ENCODE measurements at places on chromosomes 3 and 15. TPM values are rescaled to one million over a fixed set of nuclear protein-coding genes. Genes with fewer than 3 reads are reported as not detected.
A peak's percentile ranks its signal among the peaks of the same experiment; 100 is the strongest.

CHRNA7 gene
- 0.75 TPM for total RNA-seq

- DNase-seq, result no peak
- H3K27ac ChIP-seq, result no peak overlapping the region
- no peaks in the 10 kb centered on the region for H3K4me1 ChIP-seq
- H3K36me3 ChIP-seq, result no peaks in the 10 kb centered on the region
Observed at GRCh38 chr3:101913168-101913567, 63.9 kb downstream of the NFKBIZ start.

GRCh38 chr15:78540871-78541743 is 863 bp downstream of the PSMA4 start:
- peaks cover 31% of the 10 kb centered on the region for H3K36me3 ChIP-seq
- H3K4me1 ChIP-seq, result peaks cover 24% of the 10 kb centered on the region
- no peaks in the 10 kb centered on the region for H3K27me3 ChIP-seq
- DNase-seq, result no peak
- peak overlapping the region; percentile 94 for H3K27ac ChIP-seq

DNA sequence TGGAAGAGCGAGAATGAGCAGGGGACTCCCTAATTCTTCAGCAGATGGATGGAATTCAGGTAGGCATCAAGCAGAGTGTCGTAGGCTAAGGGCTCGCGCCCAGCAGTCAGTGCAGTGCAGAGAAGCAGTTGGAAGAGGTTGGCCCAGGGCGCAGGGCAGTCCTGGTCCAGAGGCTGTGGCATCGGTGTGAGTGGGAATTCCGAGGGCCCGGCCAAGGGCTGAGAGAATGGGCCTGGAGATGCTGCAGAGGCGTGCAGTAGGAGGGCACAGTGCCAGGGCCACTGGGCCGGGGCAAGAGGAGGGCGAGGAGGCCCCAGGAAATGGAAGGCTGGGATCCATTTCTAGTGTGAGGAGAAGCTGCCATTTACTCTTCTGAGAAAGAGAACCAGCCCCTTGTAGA is 74.4 kb downstream of the AAGAB start:
- H3K4me1 ChIP-seq, result peaks cover 47% of the 10 kb centered on the region
- H3K27me3 ChIP-seq, result no peaks in the 10 kb centered on the region
- H3K36me3 ChIP-seq, result peaks cover 14% of the 10 kb centered on the region

DNA sequence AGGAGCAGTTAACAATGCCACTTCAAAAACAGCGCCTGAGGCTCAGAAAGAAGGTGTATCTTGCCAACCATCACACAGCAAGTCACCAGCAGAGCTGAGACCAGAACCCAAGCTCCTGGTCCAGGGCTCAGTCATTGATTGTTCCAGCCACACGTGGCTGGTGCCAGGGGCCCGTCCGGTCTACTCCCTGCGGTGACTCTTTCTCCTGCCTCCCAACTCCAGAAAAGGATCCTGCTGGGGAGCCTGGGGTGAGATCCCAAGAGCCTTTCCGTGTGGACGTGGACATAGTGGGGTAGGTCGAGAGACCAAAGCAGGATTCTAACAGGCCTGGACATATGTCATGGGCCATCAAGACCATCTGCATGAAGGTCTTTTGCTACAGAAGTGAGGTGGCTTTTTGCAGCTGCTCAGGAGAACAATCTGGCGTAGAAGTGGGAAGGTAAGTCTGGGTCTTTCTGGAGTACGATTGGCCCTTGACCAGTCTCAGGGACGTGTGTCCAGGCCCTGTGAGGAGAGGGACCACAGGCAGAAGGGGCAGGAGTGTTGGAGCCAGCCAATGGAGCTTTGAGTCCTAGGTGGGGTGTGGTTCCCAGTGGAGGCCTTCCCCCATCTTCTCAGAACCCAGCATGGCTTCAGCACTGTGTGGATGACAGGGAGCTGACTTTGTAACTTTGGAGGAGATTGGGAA is 105.4 kb downstream of the HMG20A start:
- peak; percentile 32 for DNase-seq
- peaks cover 5% of the 10 kb centered on the region for H3K4me1 ChIP-seq
- no peak overlapping the region for H3K4me3 ChIP-seq
- no peaks in the 10 kb centered on the region for H3K27me3 ChIP-seq
- peak overlapping the region; percentile 17 for H3K27ac ChIP-seq
- H3K36me3 ChIP-seq, result no peaks in the 10 kb centered on the region

RARRES1 gene
- 41.5 TPM for total RNA-seq

DNA sequence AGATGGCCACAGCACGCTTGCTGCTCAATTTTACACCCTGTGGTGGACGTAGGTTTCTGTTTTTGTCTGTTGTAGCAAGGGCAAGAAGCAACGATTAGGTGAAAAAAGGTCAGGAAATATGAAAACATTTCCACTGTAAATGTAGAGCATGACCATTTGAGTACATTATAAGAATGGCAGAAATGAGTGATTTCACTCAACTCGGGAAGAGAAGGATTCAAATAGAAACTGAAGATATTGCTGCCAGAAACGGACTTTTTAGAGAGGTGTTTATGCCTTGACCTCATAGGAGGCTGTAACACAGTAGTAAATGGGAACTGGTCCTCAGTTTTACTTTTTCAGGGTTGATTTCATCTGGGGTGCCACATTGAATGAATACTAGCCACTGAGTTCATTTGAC is 33.1 kb upstream of the GASK1A start:
- H3K27me3 ChIP-seq, result no peaks in the 10 kb centered on the region
- H3K27ac ChIP-seq, result no peak overlapping the region
- no peak for DNase-seq
- H3K4me1 ChIP-seq, result no peaks in the 10 kb centered on the region
- H3K4me3 ChIP-seq, result no peak overlapping the region
- no peaks in the 10 kb centered on the region for H3K36me3 ChIP-seq

FANCD2OS gene
- total RNA-seq, result not detected

TP63 gene
- 1.3 TPM for total RNA-seq

- H3K27me3 ChIP-seq, result no peaks in the 10 kb centered on the region
- no peak for DNase-seq
- H3K4me1 ChIP-seq, result no peaks in the 10 kb centered on the region
- no peaks in the 10 kb centered on the region for H3K36me3 ChIP-seq
- no peak overlapping the region for H3K4me3 ChIP-seq
- no peak overlapping the region for H3K27ac ChIP-seq
Observed at GRCh38 chr15:98035134-98035533, 74.6 kb downstream of the ARRDC4 start.

DNA sequence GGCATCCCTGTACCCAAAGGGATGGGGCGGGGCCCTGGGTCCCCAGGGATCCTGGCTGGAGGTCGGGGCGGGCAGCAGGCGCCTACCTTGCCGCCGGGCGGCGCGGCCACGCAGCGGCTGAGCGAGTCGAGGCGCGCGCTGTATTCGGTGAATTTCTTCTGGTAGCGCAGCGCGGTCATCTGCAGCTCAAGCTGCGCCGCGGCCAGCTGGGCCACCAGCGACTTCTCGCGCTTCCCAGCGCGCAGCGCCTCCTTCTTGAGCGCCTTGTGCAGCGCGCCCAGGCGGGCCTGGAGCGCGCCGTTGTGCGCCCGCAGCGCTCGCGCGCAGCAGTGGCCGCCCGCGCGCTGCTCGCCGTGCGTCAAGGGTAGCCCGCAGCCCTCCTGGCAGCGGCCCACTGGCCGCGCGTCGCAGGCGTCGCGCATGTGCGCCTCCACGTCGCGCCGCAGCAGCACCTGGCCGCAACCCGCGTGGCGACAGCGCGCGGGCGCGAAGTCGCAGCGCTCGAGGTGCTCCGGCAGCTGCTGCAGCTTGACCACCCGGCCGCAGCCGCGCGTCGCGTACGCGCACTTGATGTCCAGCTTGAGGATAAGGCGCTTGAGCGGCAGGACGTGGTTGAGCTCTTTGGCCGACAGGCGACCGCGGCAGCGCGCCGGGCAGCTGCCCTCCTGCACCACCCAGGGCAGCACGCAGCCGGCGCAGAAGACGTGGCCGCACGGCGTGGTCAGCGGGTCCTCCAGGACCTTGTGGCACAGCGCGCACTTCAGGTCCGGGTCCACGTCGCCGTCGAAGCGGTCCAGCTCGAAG is 522 bp downstream of the PDZRN3 start:
- no peaks in the 10 kb centered on the region for H3K4me1 ChIP-seq
- H3K36me3 ChIP-seq, result no peaks in the 10 kb centered on the region
- peak overlapping the region; percentile 72 for H3K27ac ChIP-seq
- H3K4me3 ChIP-seq, result peak overlapping the region; percentile 55
- H3K27me3 ChIP-seq, result no peaks in the 10 kb centered on the region

ZNF502 gene
- 4.1 TPM for total RNA-seq

- H3K4me3 ChIP-seq, result no peak overlapping the region
- no peak for DNase-seq
- H3K36me3 ChIP-seq, result no peaks in the 10 kb centered on the region
- no peaks in the 10 kb centered on the region for H3K27me3 ChIP-seq
- H3K4me1 ChIP-seq, result no peaks in the 10 kb centered on the region
Observed at GRCh38 chr3:191568206-191568605, 107.2 kb downstream of the PYDC2 start.

TGM5 gene
- not detected for total RNA-seq

GRCh38 chr3:125266971-125267370 is 54.4 kb upstream of the SLC12A8 start:
- DNase-seq, result no peak
- H3K4me3 ChIP-seq, result no peak overlapping the region
- no peaks in the 10 kb centered on the region for H3K27me3 ChIP-seq

SLC38A3 gene
- not detected for total RNA-seq

DNA sequence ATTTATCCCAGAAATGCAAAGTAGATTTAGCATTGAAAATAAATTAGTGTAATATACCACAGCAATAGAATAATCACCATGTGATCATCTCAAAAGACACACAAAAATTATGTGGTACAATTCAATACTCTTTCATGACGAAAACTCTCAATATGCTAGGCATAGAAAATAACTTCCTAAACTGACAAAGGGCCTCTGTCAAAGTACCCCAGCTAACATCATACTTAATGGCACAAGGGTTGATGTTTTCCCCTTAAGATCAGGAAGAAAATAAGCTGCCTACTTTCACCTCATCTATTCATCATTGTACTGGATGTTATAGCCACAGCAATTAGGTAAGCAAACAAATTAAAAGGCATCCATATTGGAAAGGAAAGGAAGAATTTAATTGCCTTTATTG is 22.7 kb upstream of the NIPA2 start:
- H3K27ac ChIP-seq, result no peak overlapping the region
- no peak overlapping the region for H3K4me3 ChIP-seq
- peaks cover 15% of the 10 kb centered on the region for H3K36me3 ChIP-seq
- no peaks in the 10 kb centered on the region for H3K27me3 ChIP-seq
- H3K4me1 ChIP-seq, result no peaks in the 10 kb centered on the region

TMEM158 gene
- 2.1 TPM for total RNA-seq

- H3K27ac ChIP-seq, result no peak overlapping the region
- H3K27me3 ChIP-seq, result no peaks in the 10 kb centered on the region
- H3K4me3 ChIP-seq, result no peak overlapping the region
Observed at GRCh38 chr15:54014067-54014655, 35.9 kb downstream of the UNC13C start.

DNA sequence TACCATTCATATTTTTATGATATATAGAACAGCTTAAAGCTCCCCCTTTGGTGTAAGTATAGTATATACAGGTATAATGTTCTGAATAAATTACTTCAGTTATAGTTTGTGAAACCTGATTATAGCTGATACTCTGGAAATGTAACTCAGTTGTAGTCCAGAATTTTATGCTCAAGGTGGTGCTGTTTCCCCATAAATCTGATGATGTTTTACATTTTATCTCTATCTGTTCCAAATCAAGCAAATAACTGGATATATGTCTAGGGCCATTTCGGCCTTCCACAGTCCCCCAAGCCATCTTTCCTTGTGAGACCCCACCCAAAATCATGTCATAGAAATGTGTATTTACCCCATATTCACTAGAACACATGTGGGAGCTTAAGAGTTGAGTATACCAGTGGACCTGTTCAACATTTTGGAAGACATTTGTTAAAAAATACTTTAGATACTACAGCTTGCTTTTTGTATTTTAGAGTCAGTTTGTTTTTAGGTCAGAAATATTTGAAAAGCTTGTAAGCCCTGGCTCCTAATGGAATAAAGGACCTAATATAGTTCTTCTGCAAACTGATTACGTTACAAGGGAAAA is 107.1 kb downstream of the ATG7 start:
- H3K27ac ChIP-seq, result peak overlapping the region; percentile 39
- H3K36me3 ChIP-seq, result peaks cover 8% of the 10 kb centered on the region
- H3K4me3 ChIP-seq, result peak overlapping the region; percentile 12
- peaks cover 16% of the 10 kb centered on the region for H3K4me1 ChIP-seq
- no peak for DNase-seq

DNA sequence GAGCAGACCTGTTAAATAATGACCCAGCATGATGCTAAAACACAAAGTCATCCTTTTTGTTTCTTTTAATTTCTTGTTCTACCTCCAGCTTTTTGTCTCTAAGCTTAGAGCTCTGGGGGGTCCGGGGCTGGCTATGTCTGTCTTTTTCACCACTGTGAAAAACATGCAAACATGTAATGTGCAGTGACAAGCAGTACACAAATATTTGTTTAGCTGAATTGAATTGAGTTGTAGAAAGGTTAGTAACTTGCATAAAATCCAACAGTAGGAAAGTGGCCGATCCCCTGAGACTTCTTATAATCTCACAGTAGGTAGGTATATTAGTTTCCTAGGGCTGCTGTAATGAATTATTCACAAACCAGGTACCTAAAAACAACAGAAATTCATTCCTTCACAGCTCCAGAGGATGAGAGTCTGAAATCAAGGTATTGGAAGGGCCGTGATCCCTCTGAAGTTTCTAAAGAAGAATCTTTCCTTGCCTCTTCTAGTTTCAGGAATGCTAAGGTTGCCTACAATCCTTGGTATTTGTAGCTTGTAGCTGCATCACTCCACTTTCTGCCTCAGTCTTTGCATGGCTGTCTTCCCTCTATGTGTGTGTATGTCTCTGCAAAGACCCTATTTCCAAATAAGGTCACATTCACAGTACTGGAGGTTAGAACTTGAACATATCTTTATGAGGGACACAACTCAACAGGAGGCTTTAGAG is 32.7 kb downstream of the ARL14 start:
- H3K27me3 ChIP-seq, result peaks cover 13% of the 10 kb centered on the region
- no peak overlapping the region for H3K4me3 ChIP-seq
- H3K36me3 ChIP-seq, result no peaks in the 10 kb centered on the region
- peaks cover 4% of the 10 kb centered on the region for H3K4me1 ChIP-seq

OGG1 gene
- total RNA-seq, result 17.2 TPM

VIPR1 gene
- 184 TPM for total RNA-seq

GRCh38 chr3:46693892-46694226 is 380 bp upstream of the ALS2CL start:
- H3K27ac ChIP-seq, result peak overlapping the region; percentile 95
- H3K27me3 ChIP-seq, result no peaks in the 10 kb centered on the region
- no peaks in the 10 kb centered on the region for H3K36me3 ChIP-seq
- peak; percentile 83 for DNase-seq

DNA sequence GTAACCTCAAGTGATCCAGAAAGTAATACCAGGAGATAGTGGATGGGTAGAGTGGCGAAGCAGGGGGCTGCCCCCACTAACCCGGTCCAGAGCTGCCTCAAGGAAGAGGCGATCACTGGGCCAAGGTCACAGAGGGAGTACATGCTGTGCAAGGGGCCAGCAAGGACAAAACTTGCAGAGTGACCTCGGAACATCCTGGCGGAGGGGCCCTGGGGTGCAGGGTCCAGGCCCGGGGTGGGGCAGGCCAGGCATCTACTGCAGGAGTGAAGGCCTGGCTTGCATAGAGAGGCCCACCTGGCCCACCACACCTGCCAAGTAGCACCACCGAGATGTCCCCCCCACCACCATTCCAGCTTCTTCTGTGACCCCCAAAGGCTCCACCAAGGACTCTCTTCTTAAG is 17.6 kb downstream of the IQSEC1 start:
- no peaks in the 10 kb centered on the region for H3K27me3 ChIP-seq
- no peaks in the 10 kb centered on the region for H3K4me1 ChIP-seq
- H3K4me3 ChIP-seq, result no peak overlapping the region
- no peak overlapping the region for H3K27ac ChIP-seq

GRCh38 chr3:17974206-17974841 is 231.9 kb upstream of the TBC1D5 start:
- no peaks in the 10 kb centered on the region for H3K27me3 ChIP-seq
- H3K4me1 ChIP-seq, result no peaks in the 10 kb centered on the region
- no peak for DNase-seq
- no peaks in the 10 kb centered on the region for H3K36me3 ChIP-seq
- no peak overlapping the region for H3K27ac ChIP-seq
- H3K4me3 ChIP-seq, result no peak overlapping the region

C2CD4B gene
- 3.5 TPM for total RNA-seq

UROC1 gene
- total RNA-seq, result not detected
